ENCODE measurements at places on chromosomes 7 and 10.

DNA sequence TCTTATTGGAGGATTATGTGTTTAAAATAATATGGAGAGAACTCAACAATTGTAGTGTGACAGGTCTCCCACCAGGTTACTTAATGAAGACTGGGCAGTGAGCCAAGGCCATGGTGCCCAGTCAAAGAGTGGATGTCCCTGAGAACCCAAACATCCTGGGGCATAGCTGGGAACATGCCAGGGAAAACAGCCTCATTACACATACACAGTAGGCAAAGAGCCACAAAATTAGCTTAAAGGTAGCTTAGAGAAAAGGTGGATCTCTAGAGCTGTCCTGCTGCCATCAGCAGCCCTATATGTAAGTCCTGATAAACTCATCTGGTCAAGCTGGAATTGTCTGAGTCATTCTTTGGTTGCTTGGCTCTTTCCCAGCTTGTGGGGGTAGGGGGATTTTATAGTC is 287.8 kb downstream of the PHF14 start:
- no peak for DNase-seq

GRCh38 chr10:123761038-123761428 is 94.9 kb downstream of the GPR26 start:
- no peak for DNase-seq

DNA sequence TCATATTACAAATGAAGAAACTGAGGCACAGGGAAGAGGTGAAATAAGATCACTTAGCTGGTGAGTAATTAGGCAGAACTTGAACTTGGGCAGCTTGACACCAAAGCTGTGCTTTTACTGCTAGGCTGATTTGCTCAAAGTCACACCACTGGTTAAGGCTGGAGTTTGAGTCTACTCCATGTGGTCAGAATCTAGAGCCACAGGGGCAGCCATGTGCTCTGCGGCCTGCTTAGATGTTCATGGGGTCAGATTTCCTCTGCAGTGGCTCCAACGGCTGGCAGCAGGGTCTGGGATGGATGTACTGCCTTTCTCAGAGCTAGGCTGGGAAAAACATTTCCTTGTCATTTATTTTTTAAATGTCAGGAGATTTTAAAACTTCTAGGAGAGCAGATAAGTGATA is 417.5 kb downstream of the KCNMA1 start:
- no peak for DNase-seq

GRCh38 chr10:9682802-9683201 is 1334.9 kb upstream of the CELF2 start:
- DNase-seq, result no peak

DNA sequence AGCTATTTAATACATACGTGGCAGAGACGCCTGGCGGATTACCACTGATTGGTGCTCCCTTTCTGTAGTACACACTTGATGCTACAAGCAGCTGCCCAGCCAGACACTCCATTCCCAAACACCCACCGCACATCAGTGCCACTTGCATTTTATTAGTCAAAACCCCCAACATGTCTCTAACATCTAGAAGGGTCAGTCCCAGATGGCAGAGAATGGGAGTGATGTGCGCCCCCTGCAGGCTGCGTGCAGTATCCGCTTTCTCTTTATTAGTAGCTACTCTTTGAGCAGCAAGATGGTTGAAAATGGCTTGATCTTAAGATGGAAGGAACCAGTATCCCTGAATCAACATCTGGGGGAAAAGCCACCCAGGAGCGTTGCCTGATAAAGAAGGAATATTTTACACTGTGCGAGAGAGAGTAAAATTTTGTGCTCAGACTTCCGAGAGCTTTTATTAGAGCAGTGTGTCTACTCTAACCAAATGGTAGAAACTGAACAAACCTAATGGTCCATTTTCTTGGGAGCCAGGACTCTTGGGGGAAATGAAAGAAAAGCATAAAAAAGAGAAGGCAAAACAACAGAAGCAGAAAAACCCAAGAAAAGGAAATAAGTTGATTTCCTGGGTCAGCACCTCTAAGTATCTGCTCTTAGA is 78.3 kb downstream of the ST8SIA6 start:
- no peak for DNase-seq

DNA sequence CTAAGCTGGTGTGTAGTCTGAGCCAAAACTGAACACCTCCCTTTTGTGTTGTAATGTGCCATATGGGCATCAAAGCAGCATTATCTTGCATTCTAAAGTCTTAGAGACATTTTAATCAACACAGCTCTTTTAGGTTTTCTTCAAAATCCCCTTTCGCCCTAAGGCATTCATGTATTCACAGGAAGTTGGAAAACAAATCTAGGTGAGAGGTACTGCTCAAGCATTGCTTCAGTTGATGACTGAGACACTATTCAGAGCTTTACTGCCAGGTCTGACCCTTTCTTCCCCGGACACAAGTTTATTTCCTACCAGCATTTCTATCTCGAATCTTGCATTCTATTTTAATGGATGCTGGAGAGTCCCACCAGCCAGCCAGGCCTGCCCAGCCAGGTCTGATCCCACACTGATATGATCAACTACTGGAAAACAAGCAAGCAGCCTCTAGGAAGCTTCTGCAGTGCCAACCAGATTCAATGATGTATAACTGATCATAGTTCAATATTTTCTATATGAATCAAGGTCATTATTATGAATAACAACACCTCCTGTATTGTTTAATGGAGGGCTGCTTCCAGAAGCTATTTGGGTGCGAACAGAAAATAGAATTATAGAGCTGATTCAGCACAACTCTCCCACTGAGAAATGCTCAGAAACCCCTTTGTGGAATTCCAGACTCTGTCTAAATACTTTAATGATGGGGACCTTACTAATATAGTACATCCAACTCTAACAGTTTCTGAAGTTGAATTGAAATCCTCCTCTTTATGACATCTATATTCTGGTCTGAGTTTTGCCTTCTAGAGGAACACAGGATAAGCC is 4.0 kb upstream of the BRAF start:
- DNase-seq, result no peak

DNA sequence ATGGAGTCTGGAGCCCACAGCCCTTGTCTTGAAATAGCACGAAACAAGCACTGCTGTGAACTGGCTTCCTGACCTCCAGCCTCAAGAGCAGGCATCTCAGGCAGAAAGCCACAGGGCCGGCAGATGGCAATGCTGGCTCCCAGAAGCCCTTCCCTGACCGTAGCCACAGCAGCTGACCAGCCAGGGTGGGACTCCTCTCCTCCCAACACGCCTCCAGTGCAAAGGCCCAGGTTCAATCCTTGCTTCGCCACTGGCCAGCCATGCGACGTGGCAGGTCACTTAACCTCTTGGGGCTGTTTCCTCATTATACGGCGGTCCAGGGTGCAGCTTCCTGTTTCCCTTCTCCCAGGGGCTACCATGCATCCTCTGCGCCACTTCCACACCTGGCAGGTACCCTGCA is 12.8 kb downstream of the PRKAG2 start:
- DNase-seq, result no peak

DNA sequence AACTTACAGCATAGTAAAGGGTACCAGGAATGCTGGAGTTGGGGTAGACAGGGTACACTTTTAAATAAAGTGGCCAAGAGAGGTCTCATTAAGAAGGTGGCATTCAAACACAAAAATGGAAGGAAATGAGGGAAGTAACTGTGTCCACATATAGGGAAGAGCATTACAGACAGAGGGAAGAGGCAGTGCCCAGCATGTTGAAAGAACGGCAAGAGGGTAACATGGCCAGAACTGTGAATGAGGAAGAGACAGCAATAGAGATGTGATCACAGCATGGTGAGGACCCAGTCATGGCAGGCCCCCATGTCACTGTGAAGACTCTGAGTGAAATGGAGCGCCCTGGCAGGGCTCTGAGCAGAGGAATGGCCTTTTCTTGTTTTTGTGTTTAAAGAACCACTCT is 35.1 kb upstream of the ZNRF2 start:
- DNase-seq, result no peak

GRCh38 chr7:55508221-55509011 is 63.9 kb downstream of the VOPP1 start:
- no peak for DNase-seq

- DNase-seq, result no peak
These were observed 20.5 kb downstream of the TLL2 start for GRCh38 chr10:96493254-96493653.

- DNase-seq, result no peak
These were observed 39.2 kb upstream of the PPP1R3C start for GRCh38 chr10:91672021-91672608.

- DNase-seq, result no peak
These were observed 274.5 kb upstream of the PPP2R2D start for GRCh38 chr10:131626274-131626673.

DNA sequence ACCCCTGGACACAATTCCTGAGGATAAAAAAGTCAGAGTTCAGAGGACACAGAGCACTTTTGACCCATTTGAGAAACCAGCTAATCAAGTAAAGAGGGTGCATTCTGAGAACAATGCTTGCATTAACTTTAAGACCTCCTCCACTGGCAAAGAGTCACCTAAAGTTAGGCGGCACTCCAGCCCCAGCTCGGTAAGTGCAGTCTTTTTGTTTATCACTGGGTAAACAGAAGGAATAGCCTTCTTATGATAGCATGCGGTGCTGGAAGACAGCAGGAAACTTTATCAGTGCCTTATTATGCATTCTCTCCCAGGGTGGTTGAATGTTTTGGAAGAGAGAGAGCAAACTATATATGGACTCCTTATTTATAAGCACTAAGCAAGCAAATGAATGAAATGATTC is 130.5 kb downstream of the CDK14 start:
- DNase-seq, result no peak

GRCh38 chr7:150408393-150409299 is 29.5 kb downstream of the ZNF775 start:
- DNase-seq, result no peak

GRCh38 chr10:100782461-100783244 is 37.3 kb downstream of the PAX2 start:
- DNase-seq, result no peak

- no peak for DNase-seq
These were observed 83.8 kb downstream of the SPAG6 start for GRCh38 chr10:22429146-22429545.

DNA sequence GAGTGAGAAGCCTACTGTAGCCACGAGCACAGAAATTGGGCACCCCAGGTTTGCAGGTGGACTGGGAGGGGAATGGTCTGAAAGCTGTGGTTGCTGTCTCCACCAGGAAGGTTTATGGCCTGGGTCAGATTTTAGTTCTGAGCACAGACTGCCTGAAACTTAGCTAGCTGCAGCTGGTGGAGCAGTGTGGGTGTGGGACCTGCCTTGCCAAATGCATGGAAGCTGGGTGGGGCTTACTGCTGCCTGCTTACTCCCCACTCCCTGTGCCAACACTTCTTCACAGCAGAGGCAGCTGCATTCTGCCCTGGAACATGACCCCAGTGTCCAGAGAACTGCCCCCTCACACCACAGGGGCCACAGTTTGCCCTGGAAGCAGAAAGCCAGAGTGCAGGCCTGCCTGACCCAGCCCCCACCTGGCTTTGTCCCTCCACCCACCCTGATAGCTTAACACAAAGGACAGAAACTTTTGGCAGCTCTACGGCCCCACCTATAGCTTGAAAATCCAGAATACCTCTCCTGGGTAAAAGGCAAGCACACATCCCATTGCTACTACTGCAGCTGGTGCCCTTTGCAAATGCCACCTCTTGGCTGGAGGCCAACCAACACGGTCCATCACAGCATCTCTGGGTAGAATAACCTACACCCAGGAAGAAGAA is 281.6 kb downstream of the AGMO start:
- no peak for DNase-seq

DNA sequence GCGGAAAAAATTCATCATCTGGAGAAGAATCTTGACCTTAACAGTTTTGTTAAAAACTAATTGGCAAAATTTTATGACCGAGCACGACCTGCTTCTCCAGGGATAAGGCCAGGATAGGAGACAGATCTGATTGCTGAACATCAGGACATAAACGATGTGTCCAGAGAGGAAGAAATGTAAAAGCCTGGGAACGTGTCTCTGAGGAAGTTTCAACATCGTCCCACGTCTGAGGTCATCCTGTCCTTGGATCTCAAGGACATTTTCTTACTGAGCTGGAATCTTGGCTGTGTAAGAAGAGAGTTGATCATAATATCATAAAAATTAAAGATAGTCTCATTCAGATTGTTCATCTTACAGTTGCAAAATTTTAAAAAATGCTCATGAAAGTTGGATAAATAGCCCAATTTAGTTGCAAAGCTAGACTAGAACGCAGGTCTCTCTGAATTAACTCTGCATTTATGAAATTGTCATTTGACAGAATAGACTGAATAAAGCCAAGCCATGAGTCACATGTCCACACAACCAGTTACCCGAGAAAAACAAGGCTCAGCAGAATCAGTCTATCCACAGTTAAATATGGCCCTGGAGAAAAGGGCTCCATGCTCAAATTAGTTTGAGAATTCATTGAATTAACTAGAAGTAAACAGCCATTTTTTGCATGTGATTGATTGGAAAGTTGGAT is 120.0 kb upstream of the EGFR start:
- no peak for DNase-seq

- DNase-seq, result no peak
These were observed 13.6 kb upstream of the GHRHR start for GRCh38 chr7:30950197-30950596.

- DNase-seq, result no peak
These were observed 281.7 kb downstream of the MTERF1 start for GRCh38 chr7:91598791-91599190.

DNA sequence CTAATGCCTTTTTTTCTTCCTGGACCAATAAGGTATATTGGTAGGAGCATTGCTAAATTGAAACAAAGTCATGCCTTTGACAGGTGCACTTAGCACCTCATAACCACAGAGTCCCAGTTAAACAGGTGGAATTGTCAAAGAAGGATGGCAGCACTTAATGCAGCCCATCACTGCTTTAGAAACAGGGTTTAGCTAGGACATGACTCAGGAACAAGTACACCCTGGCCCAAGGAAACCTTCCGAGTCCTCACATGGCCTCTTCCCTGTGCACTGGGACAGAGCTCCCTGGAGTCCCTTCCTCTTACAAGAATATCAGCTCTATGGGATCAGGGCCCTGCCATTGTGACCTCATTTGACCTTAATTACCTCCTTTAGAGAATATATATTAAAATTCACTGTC is 382.7 kb downstream of the EXOC4 start:
- DNase-seq, result no peak

DNA sequence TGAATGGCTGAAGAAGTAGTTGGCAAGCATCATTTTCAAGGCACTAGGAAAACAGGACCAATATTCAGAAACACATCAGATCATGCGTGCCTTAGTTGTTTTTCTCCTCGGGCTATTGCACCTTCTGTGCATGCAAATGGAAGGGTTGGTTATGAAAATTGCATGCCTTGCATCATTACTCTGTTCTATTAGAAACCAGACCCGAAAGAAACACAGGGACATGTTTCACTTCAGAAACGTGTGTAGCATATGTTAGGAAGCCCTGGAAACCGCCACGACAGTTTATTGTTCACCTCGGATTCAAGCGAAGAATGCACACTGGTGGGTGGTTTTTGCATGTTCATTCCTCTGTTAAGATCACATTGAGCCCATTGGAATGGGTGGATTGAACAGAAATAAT is 214.7 kb downstream of the FRMD4A start:
- DNase-seq, result no peak

- no peak for DNase-seq
These were observed 482.6 kb downstream of the IPMK start for GRCh38 chr10:57785068-57785467.

- no peak for DNase-seq
These were observed 105.5 kb downstream of the SEMA3D start for GRCh38 chr7:85081392-85081791.
